Hypothalamus (tissue), 51 donors: ENCODE measurements at places on chromosomes 7 and 10.

DNA sequence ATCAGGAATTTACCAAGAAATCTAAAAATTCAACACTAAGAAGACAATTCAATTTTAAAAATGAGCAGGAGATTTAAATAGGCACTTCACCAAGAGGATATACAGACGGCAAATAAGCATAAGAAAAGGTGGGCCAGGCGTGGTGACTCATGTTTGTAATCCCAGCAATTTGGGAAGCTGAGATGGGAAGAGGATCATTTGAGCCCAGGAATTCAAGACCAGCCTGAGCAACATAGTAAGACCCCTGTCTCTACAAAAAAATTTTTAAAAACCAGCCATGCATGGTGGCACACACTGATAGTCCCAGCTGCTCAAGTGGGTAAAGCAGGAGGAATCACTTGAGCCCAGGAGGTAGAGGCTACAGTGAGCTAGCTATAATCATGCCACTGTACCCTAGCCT, 3.5 kb upstream of the AKR1D1 start:
- DNase-seq, result no peak

GRCh38 chr7:122268101-122268500, 36.4 kb downstream of the FEZF1 start:
- DNase-seq, result no peak

DNA sequence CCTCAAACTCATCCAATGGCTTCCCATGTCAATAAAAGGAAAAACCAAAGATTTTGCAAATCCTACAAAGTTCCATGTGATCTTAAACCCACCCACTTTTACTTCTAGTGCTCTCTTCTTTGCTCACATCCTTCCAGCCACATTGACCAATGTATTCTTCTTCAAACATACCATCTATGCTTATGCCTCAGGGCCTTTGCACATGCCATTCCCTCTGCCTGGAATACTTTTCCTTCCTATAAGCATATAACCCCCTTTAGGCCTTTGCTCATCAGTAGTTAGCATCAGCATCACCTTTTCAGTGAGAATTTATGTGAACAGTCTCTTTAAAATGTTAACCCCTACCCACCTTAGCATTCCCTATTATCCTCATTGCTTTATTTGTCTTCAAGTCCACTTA, 11.0 kb upstream of the PCLO start:
- DNase-seq, result no peak

- DNase-seq, result no peak
Measured at GRCh38 chr10:126595160-126595559, 75.3 kb downstream of the C10orf90 start.

DNA sequence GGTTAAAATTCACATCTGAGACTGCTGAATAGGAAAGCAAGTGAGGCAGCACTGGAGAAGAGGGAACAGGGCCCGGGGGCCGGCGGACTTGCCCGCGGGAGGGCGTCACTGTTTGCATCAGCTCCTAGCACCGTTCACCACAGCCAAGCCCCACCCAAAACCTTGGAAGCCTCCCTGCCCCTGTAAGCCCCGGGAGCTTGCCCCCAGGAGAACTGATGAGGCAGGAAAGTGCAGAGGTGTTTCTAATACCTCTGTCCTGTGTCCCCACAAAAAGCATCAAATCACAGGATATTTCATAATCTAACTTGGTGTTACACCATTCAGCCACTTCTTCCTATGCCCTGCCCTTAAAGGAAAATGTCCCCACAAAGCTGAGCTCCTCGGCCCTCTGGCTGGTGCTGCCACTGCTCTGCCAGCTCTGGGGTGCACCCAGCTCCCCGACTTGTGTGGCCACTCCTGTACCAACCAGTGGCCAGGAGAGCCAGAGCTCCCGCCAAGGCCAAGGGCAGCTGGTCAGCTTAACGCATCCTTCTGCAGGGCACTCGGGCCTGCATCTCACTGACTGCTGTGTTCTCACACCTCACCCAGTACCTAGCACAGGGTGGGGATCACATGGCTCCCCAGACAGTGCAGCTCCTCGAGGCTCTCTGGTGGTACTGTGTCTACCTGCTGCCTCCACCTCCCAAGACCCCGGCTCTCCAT, 47.3 kb upstream of the CNPY1 start:
- DNase-seq, result no peak
